Fibroblast of skin of abdomen (primary cell): ENCODE measurements at places on chromosomes 6 and 20.
A peak's percentile ranks its signal among the peaks of the same experiment; 100 is the strongest.

DNA sequence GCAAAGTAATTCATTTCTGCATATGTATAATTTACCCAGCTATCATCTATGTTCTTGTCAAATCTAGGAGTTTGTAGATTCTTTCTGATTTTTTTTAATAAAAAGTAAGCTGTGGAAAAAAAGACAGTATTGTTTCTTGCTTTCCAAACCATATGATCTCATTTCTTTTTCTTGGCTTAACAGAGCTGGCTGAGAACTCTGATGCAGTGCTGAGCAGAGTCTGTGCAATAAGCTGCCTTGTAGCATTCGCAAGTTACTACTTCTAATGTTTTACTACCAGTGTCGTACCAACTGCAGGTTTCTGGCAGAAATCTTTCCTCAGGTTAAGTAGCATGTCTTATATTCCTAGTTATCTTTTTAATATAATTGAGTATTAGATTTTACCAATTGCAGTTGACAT lies 15.6 kb downstream of the RRBP1 start:
- DNase-seq, result no peak

GRCh38 chr6:100339574-100340255 lies 125.0 kb downstream of the SIM1 start:
- peak; percentile 45 for DNase-seq

- DNase-seq, result no peak
These were observed 598 bp downstream of the TBP start for GRCh38 chr6:170554796-170555137.

DNA sequence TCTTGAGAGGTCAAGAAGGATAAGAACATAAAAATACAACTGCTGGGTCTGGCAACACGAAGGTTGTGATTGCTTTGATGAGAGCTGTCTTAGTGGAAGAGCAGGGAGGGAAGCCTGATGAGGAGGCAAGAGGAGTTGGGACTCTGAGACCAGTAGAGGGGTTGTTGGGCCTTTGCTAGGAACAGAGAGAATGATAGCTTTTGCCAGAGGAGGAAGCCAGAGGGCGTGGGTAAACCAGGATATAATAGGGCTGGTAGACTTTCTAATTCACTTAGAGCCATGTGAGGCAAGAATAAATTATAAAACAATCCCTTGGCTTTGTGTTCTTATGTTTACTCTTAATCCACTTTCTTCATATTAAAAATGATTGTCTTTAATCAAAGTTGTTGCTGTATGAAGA lies 78.6 kb downstream of the RCAN2 start:
- DNase-seq, result no peak

DNA sequence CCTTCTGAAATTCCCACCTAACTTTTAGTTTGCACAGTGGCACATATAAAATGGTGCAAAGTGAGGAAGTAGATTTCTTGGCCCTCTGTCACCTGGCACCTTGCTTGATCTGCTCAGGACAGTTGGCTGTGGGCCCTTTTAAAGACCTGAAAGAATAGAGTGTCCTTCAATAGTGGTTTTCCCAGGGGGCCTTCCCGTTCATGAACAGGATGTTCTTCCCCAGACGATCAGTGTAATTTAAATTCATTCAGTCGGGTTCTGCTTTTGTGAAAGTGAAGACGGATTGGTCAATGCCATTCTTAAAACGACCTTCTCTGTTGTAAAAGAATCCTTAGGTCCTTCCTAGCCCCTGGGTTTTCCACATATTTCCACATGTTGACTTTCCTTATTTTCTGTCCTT lies 178.5 kb downstream of the SASH1 start:
- DNase-seq, result no peak
